ENCODE measurements at places on chromosomes 2 and 18. TPM values are rescaled to one million over a fixed set of nuclear protein-coding genes. Genes with fewer than 3 reads are reported as not detected.

DNA sequence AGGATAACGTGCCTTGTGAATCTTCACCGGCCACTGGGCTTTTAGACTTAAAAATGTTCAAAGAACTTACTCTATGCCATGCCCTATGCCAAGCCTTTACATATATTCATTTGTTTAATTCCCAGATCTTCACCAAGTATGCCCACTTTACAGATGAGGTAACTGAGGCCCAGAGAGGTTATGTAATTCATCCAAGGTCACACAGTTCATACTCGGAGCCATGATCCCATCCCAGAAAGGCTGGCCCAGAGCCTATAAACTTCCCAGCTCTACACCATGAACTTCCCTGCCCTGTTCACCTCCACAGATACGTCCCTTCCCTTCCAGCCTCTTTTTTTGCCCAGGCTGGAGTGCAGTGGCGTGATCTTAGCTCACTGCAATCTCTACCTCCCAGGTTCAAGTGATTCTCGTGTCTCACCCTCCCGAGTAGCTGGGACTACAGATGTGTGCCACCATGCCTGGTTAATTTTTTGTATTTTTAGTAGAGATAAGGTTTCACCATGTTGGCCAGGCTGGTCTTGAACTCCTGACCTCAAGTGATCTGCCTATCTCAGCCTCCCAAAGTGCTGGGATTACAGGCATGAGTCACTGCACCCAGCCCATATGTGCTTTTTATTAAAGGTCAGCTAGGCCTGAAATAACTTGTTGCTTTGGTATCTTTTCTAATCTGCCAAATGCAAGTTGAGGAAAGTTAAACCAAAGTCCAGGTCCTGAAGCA lies 44.1 kb downstream of the MTHFD2 start:
- ATAC-seq, result no peak

DNA sequence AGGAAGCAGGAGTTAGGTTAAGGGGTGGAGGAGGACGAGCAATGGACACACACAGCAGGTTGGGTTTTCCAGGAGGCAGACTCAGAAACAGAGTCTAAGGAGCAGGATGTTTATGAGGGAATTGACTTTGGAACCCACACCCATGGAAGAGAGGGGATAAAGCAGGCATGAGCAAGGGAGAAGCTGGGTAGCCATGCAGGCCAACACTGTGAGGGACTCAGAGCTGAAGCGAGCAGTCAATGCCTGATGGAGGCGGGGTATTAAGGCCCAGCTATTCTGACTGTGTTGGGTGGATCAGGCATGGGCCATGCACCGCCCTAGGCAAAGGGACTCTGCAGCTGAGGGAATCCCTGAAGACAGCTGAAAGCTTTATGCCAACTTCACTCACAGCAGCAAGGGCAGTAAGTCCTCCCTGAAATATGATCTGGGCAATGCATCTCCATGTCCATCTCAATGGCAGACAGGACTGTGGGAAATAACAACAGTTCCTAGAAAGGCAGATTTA lies 37.6 kb downstream of the TEX51 start:
- no peak for ATAC-seq

DNA sequence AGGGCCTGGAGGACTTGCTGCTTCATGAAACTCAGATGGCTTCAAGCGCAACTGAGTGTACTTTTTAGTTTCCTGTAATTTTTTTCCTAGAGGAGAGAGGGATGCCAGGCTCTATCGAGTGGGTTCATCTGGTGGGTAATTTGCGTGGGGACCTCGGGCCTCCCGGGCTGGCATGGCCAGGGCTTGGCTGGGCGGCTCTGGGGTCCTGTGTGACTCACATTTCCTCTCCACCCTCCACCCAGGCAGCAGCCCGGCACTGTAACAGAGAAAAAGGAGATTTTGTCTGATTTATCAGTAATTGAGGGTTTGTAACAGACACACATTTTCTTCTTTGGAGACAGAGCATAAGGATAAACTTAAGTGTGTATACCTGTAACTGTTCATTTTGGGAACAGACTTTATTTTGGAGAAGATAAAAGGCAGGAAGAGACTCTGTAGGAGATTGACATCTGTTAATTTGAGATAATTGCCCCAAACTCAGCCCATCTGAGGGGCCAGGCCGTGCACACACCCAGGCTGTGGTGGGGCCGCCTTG lies 64.3 kb downstream of the NFATC1 start:
- no peak for ATAC-seq

The RAB6C gene
- total RNA-seq, result not detected

The HS6ST1 gene
- total RNA-seq, result 43.6 TPM

The DES gene
- total RNA-seq, result 10,852 TPM

Measured in gastroesophageal sphincter (tissue), 4 donors.